ENCODE measurements at places on chromosomes 11 and 22.
A peak's percentile ranks its signal among the peaks of the same experiment; 100 is the strongest.

DNA sequence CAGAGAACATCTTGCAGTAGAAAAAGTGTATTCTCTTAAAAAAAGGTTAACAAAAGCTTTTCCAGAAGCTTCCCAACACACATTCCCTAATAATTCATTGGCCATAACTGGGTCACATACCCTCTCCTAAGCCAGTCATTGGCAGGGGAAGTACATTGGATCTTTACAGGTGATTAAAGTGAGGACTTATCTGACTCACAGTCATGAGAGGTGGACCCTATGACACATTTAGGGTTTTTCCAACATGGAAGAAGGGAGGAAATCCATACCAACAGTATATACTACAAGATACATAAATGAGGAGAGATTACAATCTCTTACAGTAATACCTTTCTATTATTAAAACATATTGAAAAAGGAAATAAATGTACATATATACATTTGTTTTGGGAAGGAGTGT, 72.2 kb downstream of the CCDC73 start:
- no peak for DNase-seq

- DNase-seq, result no peak
Observed at GRCh38 chr11:106022795-106023275, 795 bp upstream of the MSANTD4 start.

- DNase-seq, result no peak
Observed at GRCh38 chr11:92753161-92753560, 216.3 kb upstream of the MTNR1B start.

- DNase-seq, result no peak
Observed at GRCh38 chr11:6625156-6625831, 6.1 kb upstream of the TPP1 start.

- peak; percentile 93 for DNase-seq
Observed at GRCh38 chr11:76270389-76270788, 64.1 kb upstream of the WNT11 start.

DNA sequence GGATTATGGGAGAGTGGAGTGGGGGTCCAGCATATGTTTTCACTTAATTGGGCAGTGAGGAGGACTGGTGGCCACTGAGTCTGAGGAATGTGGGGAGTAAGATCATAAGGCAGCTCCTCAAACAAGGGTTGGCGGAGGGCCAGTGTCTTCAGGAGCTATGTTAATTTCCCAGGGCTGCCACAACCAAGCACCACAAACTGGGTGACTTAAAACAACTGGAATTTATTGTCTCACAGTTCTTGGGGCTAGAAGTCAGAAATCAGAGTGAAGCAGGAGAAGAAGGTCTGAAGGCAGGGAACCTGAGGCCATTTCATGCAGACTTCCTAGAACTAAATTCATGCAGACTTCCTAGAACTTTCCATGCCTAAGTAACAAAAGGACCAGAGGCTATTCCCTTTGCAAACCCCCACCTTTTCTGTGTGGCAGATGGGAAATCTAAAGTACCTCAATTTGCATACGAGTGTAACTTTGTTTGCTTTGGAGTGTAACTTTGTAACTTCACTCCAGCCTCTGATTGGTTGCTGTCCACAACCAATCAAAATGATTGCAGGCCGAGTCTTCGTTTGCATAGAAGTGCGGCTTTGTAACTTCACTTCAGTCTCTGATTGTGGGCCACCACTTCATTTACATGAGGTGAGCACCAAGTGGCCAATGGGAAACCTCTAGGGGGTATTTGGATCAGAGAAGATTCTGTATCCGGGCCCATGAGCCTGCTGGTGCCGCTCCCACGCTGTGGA, 50.5 kb upstream of the ZBED5 start:
- no peak for DNase-seq

DNA sequence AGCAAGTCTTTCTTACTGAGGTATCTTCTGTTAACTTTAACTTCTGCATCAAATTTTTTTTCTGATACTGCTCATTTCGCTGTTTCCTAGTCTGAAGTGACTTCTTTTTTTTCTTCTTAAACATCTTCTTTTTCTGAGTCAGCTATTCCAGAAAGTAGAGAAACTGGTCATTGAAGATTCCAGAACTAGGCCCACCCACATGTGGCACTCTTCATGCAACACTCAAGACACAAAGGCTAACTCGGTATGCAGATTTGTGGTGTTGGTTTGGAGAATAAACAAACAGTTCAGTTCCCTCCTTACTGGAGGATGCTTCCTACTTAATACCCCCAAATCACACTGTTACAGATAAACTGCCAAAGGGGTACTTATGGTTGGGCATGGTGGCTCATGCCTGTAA, 25.2 kb upstream of the MTCH2 start:
- peak; percentile 92 for DNase-seq

DNA sequence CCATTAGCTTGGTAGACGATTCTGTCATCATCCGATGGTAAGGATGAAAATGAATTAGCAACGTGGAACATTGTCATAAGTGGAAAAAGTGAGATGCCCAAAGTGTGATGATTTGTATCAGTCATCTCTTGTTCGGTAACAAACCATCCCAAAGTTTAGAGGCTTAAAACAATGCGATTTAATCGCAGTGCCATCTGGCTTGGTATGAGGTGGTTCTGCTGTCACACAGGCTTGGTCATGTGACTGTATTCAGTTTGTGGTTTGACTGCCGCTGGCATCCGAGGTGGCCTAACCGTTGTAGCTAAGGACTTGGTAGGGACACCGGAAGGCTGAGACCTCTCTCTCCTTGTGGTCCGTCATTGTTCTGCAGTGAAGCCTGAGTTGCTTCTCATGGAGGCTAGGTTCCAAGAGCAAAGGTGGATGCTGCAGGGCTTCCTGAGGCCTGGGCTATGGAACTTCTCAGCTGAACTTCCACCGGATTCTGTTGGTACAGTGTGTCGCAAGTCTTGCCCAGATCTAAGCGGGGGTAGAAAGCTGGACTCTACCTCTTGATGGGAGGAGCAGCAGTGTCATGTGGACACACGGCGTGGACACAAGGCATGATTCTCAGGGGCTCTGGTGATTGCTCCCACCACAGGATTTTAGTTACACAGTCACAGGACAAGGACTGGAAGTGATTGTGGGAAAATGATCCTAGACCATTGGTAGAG, 36.3 kb downstream of the BCR start:
- DNase-seq, result no peak

DNA sequence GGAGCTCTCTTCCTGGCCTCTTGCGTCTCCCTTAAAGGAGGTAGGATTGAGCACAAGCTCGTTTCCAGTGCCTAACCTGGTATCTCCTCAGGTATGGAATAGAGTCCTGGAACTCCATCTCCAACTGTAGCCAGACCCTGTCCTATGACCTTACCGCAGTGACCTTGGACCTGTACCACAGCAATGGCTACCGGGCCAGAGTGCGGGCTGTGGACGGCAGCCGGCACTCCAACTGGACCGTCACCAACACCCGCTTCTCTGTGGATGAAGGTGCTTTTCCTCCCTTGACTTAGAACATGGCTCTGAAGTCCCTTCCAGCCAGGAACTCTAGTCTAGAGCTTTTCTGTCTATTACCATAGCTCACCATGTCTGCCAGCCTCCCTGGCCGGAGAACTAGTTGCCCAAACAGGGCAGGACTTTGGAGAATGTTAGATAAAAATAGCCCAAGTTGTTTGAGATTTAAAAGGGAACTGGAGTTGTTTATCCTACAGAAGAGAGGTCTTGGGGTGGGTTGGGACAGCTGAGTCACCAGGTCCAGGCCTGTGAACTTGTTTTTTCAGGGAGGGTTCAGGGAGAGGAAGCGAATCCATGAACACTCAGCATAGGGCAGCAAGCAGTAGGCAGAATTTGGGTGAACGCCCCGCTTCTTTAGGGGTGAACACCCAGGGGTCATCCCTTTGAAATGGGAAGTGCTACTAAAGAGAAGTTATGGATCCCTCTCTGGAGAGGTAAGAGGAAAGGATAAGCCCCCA, 3.3 kb downstream of the IL10RA start:
- DNase-seq, result no peak

- DNase-seq, result no peak
Observed at GRCh38 chr22:44894782-44895181, 115.0 kb downstream of the PHF21B start.

DNA sequence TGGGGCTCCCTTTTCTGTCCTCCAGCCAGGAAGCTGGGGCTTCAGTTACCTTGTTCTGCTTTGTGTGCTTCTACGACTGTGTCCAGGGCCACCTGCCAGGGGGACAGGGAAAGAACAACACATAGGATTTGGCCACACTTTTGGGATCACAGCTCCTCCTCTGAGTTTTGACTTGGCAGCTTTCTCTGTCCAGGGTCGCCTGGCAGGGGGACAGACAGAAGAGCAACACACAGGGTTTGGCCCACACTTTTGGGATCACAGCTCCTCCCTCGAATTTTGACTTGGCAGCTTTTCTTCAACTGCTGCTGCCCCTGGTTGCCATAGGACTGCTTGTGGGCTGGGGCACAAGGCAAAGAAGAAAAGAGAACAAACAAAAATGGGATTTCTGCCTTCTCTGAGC, 19.1 kb downstream of the INCENP start:
- DNase-seq, result peak; percentile 48

DNA sequence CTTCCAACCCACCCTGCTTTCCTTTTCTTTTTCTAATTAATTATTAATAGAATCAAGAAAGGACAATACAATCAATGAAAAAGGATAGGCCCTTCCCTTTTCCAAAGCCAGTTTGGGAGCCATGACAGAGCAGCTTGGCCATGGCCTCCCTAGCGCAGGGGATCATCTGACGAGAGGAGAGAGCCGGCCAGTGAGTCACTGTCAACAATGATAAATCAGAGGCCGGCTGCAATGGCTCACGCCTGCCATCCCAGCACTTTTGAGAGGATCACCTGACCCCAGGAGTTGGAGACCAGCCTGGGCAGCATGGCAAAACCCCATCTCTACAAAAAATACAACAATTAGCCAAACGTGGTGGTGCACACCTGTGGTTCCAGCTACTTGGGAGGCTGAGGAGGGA, 27.5 kb upstream of the KRTAP5-7 start:
- DNase-seq, result no peak

GRCh38 chr22:22235558-22235957, 9.0 kb upstream of the VPREB1 start:
- DNase-seq, result peak; percentile 2

DNA sequence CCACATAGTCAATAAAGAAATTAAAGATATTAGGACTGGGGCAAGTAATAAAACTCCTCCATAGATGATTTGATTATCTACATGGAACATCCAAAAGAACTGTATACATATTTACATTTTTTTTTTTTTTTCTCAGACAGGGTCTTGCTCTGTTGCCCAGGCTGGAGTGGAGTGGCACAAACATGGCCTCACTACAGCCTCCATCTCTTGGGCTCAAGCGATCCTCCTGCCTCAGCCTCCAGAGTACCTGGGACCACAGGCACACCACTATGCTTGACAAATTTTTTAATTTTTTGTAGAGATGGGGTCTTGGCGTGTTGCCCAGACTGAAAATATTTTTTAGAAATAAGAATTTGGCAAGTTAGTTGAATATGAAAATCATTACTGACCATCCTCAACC, 24.7 kb downstream of the REXO2 start:
- no peak for DNase-seq

DNA sequence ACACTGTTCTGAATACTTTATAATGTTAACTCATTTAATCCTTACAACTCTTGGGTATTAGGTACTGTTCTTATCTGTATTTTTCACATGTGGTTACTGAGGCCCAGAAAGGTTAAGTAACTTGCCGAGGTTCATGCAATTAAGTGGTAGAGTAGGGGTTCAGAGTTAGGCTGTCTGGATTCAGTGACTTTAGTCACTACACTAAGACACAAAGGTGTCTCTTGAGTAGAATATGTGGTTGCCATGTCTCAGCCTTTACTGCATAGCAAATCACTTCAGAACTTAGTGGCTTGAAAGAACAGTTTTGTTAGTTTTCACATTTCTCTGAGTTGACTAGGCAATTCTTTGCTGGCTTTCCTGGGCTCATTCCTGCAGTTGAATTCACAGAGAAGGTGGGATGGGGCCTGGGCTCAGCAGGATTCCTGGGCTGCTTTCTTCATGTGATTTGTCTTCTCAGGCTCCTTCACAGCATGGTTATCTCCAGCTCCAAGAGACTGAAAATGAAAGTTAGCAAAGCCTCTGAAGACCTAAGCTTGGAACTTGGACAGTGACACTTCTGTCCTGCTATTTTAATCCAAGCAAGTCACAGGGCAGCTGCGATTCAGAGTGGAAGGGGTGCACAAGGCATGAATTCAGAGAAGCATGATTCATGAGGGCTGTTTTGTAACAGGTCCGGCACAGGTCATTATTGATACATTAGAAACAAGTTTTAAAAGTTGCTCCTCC, 68.3 kb downstream of the SPECC1L start:
- DNase-seq, result no peak

GRCh38 chr22:25751174-25751581, 9.2 kb downstream of the MYO18B start:
- DNase-seq, result no peak

DNA sequence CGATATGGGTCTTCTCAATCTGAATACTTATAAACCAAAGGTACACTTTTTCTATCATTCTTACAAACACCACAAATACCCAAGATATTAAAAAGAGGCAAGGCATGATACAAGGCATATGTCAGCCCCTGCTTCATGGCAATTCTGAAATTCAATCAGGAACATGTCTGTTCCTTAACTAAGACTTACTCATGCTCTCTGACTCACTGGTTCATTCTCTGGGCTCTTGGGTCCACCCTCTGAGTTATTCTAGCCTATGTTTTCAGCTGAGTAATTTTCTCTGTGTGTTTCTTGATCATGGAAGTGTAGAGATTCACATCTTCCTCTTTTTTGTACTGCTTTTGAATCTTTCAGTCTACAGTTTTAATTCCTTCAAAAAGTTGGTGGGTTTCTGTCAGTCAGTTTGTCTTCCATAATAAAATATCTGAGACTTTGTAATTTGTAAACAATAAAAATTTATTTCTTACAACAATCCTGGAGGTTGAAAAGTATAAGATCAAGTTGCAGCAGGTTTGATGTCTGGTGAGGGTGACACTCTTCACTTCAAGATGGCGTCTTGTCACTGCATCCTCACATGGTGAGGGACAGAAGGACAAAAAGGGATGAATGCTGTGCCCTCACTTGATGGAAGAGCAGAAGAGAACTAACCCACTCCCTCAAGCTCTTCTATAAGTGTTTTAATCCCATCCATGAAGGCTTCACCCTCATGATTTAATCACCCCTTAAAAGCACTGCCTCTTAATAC, 211.7 kb downstream of the FAM76B start:
- DNase-seq, result no peak

DNA sequence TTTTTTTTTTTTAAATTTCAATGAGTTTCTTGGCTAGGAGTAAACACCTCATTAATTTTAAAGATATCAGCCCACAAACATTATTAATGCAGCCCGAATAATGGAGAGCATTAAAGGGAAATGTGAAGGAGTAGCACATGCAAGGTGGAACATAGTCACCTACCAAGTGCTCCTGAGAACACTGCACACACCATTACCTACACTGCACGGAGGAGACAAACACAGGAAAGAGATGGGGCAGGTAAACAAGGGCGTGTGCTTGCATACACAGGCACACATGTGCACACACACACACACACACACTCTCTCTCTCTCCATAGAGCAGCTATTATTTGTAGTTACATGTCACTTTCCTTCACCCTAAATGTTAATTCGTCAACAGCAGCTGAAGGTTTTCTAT, 30.2 kb downstream of the HTR3B start:
- DNase-seq, result no peak

DNA sequence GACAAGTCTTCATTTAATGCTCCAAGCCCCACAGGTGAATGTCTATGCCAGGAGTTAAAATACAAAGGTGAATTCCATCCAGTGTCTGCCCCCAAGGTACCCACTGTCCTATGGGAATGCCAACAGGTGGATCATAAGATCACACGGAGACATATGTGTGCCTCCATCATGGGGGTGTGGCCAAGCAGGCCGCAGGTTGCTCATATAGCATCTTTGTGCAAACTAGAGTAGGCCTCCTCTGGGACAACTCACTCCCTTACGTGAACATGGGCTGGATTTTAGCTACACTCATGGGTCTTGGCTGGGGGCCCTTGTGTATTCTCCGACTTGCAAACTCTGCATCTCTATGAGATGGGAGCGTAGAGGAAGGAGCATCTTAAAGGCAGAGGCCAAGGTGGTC, 6.9 kb downstream of the NCF4 start:
- DNase-seq, result no peak
